Activated B cell treated with CpG ODN at 0.5 μM for 24 hours (primary cell): ENCODE measurements at places on chromosomes 11 and 22. TPM values are rescaled to one million over a fixed set of nuclear protein-coding genes. Genes with fewer than 3 reads are reported as not detected.

IFITM1 gene
- 21.2 and 25.3 TPM in 2 replicates for total RNA-seq

PIK3IP1 gene
- 20.3 and 21.0 TPM in 2 replicates for total RNA-seq

USP2 gene
- total RNA-seq = 0.24 TPM in 1 of 2 replicates, not detected in the other

DLAT gene
- 27.5 and 31.5 TPM in 2 replicates for total RNA-seq

TRPM5 gene
- total RNA-seq = not detected in 2 replicates

NRXN2 gene
- 0.54 and 0.73 TPM in 2 replicates for total RNA-seq

HOATZ gene
- not detected in 2 replicates for total RNA-seq

POLD3 gene
- 14.9 and 16.3 TPM in 2 replicates for total RNA-seq

TRIM49 gene
- total RNA-seq = not detected in 2 replicates

VSIG10L2 gene
- total RNA-seq = not detected in 2 replicates

TCN2 gene
- total RNA-seq = not detected in 2 replicates

PLET1 gene
- not detected in 2 replicates for total RNA-seq

NLRP14 gene
- total RNA-seq = 0.11 and 0.12 TPM in 2 replicates

TLCD5 gene
- total RNA-seq = 0.15 and 0.22 TPM in 2 replicates

SCARF2 gene
- 0.12 and 0.18 TPM in 2 replicates for total RNA-seq

SEC14L2 gene
- total RNA-seq = 0.40 and 0.42 TPM in 2 replicates

MPPED1 gene
- not detected in 2 replicates for total RNA-seq

SPON1 gene
- total RNA-seq = not detected in 2 replicates

TOB2 gene
- total RNA-seq = 53.7 and 60.3 TPM in 2 replicates

DUSP8 gene
- 1.3 and 1.7 TPM in 2 replicates for total RNA-seq

OR2AT4 gene
- total RNA-seq = not detected in 2 replicates

SLC7A4 gene
- not detected in 2 replicates for total RNA-seq

PRR14L gene
- 49.7 and 59.5 TPM in 2 replicates for total RNA-seq

UBASH3B gene
- total RNA-seq = 2.9 and 4.3 TPM in 2 replicates

OR8B8 gene
- total RNA-seq = not detected in 2 replicates

VSIG2 gene
- 0.20 TPM in 2 replicates for total RNA-seq

GUCD1 gene
- 134 and 141 TPM in 2 replicates for total RNA-seq

NAT10 gene
- total RNA-seq = 107 and 120 TPM in 2 replicates

C11orf24 gene
- total RNA-seq = 75.5 and 78.0 TPM in 2 replicates

MYRF gene
- total RNA-seq = 0.78 and 1.0 TPM in 2 replicates

PNPLA5 gene
- not detected in 2 replicates for total RNA-seq

TBX10 gene
- not detected in 2 replicates for total RNA-seq

APOL5 gene
- total RNA-seq = not detected in 2 replicates

CDHR5 gene
- not detected in 2 replicates for total RNA-seq

P4HA3 gene
- total RNA-seq = not detected in 2 replicates

OR52N4 gene
- 1.1 and 2.2 TPM in 2 replicates for total RNA-seq

TH gene
- not detected in 2 replicates for total RNA-seq

ABCC8 gene
- total RNA-seq = not detected in 2 replicates

HEPHL1 gene
- not detected in 2 replicates for total RNA-seq

TTC36 gene
- total RNA-seq = 0.32 and 0.44 TPM in 2 replicates

PGM2L1 gene
- 3.5 and 3.8 TPM in 2 replicates for total RNA-seq
